Occipital lobe (tissue), 3 donors: ENCODE measurements at places on chromosomes 4 and X. TPM values are rescaled to one million over a fixed set of nuclear protein-coding genes. Genes with fewer than 3 reads are reported as not detected.

Gene FAM47A
- total RNA-seq: not detected

Gene CENPVL2
- 1.7 TPM for total RNA-seq

Gene TRAPPC2
- total RNA-seq: 76.7 TPM

Gene PHOX2B
- not detected for total RNA-seq

Gene MAGED4B
- 119 TPM for total RNA-seq

Gene SLC16A2
- total RNA-seq: 17.9 TPM

Gene NPY1R
- total RNA-seq: 163 TPM

Gene REPS2
- total RNA-seq: 37.7 TPM

Gene RASGEF1B
- 63.2 TPM for total RNA-seq

Gene NIPAL1
- total RNA-seq: 0.94 TPM

Gene NHSL2
- total RNA-seq: 0.78 TPM

Gene PAGE4
- total RNA-seq: not detected

Gene UGT2B17
- not detected for total RNA-seq

Gene PPEF2
- total RNA-seq: not detected

Gene STIM2
- total RNA-seq: 25.9 TPM

Gene GPR173
- 27.0 TPM for total RNA-seq

Gene KCND1
- 1.1 TPM for total RNA-seq

Gene MND1
- 5.1 TPM for total RNA-seq

Gene GPRIN3
- total RNA-seq: 31.2 TPM
